Small intestine (tissue), 16 donors: ENCODE measurements at places on chromosomes 5 and 9.

DNA sequence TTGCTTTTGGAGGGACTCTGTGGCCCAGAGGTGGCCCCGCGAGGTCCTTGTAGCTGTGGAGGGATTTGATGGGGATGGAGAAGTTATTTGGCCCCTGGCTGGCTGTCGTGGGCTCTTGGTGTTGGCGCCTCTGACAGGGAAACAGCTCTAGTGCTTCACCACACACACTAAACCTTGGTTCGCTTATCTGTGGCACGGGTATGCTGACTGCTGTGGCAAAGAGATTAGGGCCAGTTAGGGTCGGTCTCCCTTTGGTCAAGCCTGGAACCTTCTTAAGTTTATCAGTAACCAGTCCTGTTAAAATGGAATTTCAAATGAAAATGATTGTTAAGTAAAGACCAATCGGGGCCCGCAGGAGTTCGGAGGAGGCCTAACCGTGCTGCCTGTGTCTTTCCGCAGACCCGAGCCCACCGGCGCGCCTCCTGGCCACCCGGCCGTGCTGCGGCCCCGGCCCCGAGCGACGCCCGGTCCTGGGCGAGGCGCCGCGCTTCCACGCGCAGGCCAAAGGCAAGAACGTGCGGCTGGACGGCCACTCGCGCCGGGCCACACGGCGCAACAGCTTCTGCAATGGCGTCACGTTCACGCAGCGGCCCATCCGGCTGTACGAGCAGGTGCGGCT is 28.4 kb downstream of the NEURL1B start:
- no peaks in the 10 kb centered on the region for H3K27me3 ChIP-seq
- H3K4me1 ChIP-seq, result peaks cover 46% of the 10 kb centered on the region
- H3K27ac ChIP-seq, result no peak overlapping the region
- no peak overlapping the region for H3K4me3 ChIP-seq

GRCh38 chr5:31733371-31733770 is 94.4 kb downstream of the PDZD2 start:
- H3K4me1 ChIP-seq, result no peaks in the 10 kb centered on the region
- H3K27me3 ChIP-seq, result no peaks in the 10 kb centered on the region
- H3K4me3 ChIP-seq, result no peak overlapping the region
- H3K36me3 ChIP-seq, result no peaks in the 10 kb centered on the region

DNA sequence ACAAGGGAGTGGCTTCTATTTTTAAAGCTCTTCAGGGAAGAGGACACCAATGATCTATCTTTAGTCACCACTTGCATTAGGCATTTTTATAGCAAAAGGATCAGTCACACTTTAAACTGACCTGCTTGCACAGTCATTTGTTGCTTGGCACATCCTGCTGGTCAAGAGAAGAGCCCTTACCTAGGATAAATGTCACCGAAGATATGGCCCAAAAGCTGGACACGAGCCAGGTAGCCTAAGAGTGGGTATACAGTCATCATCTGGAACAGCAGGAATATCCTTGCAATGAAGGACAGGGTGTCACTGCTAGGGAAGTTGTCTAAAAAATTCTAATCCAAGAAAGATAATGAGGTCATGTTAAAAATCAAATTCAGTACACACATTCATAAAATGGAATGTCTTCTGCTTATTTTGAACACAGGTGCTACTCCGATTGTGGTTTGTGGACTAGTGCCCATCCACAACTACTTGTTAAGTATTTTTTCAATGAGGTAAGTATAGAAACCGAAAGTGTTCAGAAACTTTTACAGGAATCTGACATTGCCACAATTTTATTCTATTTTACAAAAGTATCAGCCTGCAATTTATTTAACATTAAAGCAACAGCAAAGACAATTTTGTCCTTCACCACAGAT is 78.4 kb downstream of the SLC38A9 start:
- H3K4me3 ChIP-seq, result no peak overlapping the region
- peaks cover 9% of the 10 kb centered on the region for H3K4me1 ChIP-seq
- no peak for DNase-seq
- peak overlapping the region; percentile 4 for H3K27ac ChIP-seq
- H3K27me3 ChIP-seq, result no peaks in the 10 kb centered on the region
- H3K36me3 ChIP-seq, result no peaks in the 10 kb centered on the region

- no peak overlapping the region for H3K4me3 ChIP-seq
- H3K4me1 ChIP-seq, result no peaks in the 10 kb centered on the region
- no peaks in the 10 kb centered on the region for H3K36me3 ChIP-seq
- H3K27me3 ChIP-seq, result no peaks in the 10 kb centered on the region
- no peak for DNase-seq
Measured at GRCh38 chr5:22258139-22258538, 595.0 kb downstream of the CDH12 start.

DNA sequence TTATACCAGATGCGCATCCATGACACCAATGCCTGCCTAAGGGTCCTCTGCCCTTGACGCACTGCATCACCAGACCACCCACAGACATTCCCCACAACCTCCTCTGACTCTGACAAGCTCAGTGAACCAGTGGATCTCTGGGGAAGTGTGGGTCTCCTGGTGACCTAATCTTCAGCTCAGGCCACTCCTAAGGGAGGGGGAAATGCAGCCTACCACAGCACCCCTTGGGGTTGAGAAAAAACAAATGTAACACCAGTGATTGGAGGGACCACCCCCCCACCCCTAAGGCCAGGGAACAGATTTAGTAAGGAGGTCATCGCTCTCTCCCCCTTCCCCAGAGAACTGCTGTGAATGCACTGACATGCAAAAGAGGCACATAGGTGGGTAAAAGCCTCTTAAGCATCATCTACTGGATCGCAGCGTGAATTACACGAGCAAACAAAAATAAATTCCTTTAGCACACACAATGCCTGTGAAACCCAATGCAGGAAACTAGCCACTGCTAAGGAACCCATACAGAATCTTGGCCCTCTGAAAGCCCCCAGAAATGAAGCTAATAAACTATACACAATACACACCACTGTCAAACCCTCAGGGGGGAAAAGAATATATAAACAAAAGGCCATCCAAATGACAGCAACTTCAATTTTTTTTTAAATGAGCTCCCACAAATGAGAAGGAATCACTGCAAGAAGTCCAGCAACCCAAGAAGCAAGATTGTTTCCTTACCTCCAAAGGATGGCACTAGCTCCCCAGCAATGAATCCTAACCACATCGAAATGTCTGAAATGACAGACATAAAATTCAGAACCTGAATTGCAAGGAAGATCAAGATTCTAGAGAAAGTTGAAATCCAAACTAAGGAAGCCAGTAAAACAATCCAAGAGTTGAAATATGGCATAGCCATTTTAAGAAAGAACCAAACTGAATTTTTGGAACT is 513.7 kb upstream of the PTGER4 start:
- no peak overlapping the region for H3K4me3 ChIP-seq
- no peaks in the 10 kb centered on the region for H3K4me1 ChIP-seq
- no peaks in the 10 kb centered on the region for H3K27me3 ChIP-seq
- DNase-seq, result no peak
- H3K36me3 ChIP-seq, result no peaks in the 10 kb centered on the region

- no peak overlapping the region for H3K27ac ChIP-seq
- H3K4me3 ChIP-seq, result no peak overlapping the region
- no peaks in the 10 kb centered on the region for H3K27me3 ChIP-seq
- no peaks in the 10 kb centered on the region for H3K4me1 ChIP-seq
Measured at GRCh38 chr9:131759017-131759647, 19.3 kb upstream of the RAPGEF1 start.

- DNase-seq, result no peak
- no peaks in the 10 kb centered on the region for H3K4me1 ChIP-seq
- no peak overlapping the region for H3K27ac ChIP-seq
- no peaks in the 10 kb centered on the region for H3K27me3 ChIP-seq
Measured at GRCh38 chr9:32606811-32607210, 28.7 kb downstream of the TAF1L start.

- H3K27me3 ChIP-seq, result no peaks in the 10 kb centered on the region
- no peak overlapping the region for H3K4me3 ChIP-seq
- H3K4me1 ChIP-seq, result no peaks in the 10 kb centered on the region
Measured at GRCh38 chr5:147997486-147997885, 66.3 kb upstream of the SPINK5 start.

- no peaks in the 10 kb centered on the region for H3K27me3 ChIP-seq
- H3K4me1 ChIP-seq, result no peaks in the 10 kb centered on the region
- DNase-seq, result no peak
- no peak overlapping the region for H3K27ac ChIP-seq
- no peak overlapping the region for H3K4me3 ChIP-seq
Measured at GRCh38 chr9:98215821-98216220, 23.4 kb upstream of the CORO2A start.

DNA sequence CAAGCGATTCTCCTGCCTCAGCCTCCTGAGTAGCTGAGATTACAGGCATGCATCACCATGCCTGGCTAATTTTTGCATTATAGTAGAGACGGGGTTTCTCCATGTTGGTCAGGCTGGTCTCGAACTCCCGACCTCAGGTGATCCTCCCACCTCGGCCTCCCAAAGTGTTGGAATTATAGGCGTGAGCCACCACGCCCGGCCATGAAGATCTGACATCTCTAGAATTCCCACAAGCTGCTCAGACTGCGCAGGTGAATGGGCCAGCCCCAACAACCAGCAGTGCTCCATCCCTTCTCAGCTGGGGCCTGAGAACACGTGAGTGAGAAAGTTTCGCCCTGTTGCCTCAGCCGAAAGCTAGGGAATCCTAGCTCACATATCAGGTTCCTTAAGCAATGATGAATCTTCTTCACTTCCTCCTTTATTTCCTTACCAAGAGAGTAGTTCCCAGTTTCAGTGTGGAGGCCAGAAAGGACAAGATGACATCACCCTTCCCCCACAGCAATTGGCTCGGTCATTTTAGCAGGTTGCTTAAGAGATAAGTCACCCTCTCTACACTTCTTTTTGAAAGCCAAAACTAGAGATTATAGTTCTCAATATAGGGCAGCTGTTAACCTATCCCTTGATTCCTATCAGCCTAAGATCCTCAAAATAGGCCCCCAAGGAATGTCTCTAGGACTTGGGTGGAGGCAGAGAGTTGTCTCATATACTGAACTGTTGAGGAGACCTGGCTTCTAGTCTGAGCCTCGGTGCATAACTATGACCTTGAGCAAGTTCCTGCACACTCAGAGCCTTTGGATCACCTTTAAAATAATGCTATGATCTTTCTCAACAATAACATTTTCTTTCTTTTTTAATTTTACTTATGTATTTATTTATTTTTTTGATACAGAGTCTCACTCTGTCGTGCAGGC is 23.9 kb upstream of the PPP2CA start:
- H3K36me3 ChIP-seq, result no peaks in the 10 kb centered on the region
- no peak overlapping the region for H3K4me3 ChIP-seq
- no peak overlapping the region for H3K27ac ChIP-seq
- no peaks in the 10 kb centered on the region for H3K27me3 ChIP-seq
- no peak for DNase-seq

DNA sequence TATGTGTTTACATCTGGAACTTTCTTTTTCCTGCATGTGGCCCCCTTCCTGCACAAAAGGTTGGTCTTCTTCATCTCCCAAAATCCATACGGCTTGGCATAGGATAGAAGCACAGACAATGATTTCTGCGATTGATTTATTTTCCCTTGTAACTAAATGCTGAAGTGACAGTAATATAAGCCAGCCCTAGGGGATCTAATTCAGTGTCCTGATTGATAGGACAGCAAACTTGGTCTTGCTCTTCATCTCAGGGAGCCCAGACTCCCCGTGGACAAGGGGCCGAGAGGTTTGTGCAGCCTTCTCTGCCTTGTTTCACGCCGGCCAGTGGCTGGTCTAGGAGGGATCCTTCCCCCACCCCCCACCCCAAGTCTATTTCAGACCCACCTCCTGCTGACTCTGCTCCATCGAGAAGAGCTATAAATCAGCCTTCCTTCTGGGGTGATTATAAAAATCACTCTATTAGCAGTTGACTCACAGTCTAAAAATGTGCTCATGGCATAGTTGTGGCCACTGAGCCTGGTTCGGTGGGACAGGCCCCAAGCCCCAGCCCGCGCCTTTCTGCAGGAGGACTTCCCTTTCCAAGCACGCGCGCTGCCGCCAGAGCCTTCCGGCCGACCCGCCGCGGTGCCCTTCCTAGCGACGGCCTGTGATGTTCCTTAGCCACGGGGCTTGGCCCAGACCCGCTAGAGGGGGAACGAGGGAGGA is 89.8 kb upstream of the COL5A1 start:
- H3K4me3 ChIP-seq, result no peak overlapping the region
- H3K27ac ChIP-seq, result no peak overlapping the region
- no peaks in the 10 kb centered on the region for H3K27me3 ChIP-seq
- no peaks in the 10 kb centered on the region for H3K36me3 ChIP-seq
- no peaks in the 10 kb centered on the region for H3K4me1 ChIP-seq

- H3K36me3 ChIP-seq, result no peaks in the 10 kb centered on the region
- no peak for DNase-seq
- H3K27me3 ChIP-seq, result no peaks in the 10 kb centered on the region
- no peak overlapping the region for H3K27ac ChIP-seq
- H3K4me1 ChIP-seq, result no peaks in the 10 kb centered on the region
- no peak overlapping the region for H3K4me3 ChIP-seq
Measured at GRCh38 chr5:4204276-4205141, 608.9 kb downstream of the IRX1 start.

- H3K27me3 ChIP-seq, result peaks cover 15% of the 10 kb centered on the region
- no peaks in the 10 kb centered on the region for H3K4me1 ChIP-seq
- H3K36me3 ChIP-seq, result no peaks in the 10 kb centered on the region
- no peak for DNase-seq
- H3K27ac ChIP-seq, result no peak overlapping the region
Measured at GRCh38 chr5:116830079-116830478, 255.5 kb upstream of the SEMA6A start.

DNA sequence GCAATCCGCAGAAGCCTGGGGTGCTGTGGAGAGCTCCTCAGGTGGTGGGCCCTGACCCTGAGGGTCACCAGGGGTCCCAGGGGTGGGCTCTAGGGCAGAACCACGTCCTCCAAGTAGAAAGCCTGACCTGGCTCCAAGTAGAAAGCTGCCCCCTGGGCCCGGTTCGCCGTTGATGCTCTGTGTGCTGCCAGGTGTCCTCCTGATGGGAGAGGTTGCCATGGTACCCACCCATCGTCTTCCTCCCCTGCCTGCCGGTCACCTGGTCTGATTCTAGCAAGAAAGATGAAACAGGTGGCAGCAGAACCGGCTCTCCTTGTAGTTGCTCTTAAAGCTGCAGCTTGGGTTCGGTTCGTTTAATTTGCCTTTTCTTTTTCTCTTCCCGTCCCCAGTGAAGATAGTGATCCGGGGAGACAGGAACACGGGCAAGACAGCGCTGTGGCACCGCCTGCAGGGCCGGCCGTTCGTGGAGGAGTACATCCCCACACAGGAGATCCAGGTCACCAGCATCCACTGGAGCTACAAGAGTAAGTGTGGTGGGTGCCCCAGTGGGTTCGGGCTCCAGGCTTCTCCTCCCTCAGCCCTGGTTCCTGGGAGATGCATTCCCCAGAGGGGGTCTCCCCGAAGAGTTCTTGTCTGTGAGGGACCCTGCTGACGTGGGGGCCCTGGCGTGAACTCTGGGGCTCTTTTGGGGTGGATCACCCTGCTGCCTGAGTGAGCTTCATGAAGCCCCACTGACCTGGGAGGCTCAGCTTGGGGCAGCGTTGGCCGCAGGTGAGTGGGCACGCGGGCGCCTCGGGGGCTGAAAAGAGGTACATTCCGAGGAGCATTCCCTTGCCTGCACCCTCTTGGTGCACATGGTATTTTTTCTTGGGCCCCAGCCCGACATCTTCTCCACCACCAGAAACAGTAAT is 15.6 kb downstream of the RABL6 start:
- H3K4me3 ChIP-seq, result no peak overlapping the region
- no peak for DNase-seq
- no peak overlapping the region for H3K27ac ChIP-seq
- H3K27me3 ChIP-seq, result no peaks in the 10 kb centered on the region
- peaks cover 2% of the 10 kb centered on the region for H3K36me3 ChIP-seq

- DNase-seq, result no peak
- H3K4me3 ChIP-seq, result no peak overlapping the region
- H3K4me1 ChIP-seq, result no peaks in the 10 kb centered on the region
- no peaks in the 10 kb centered on the region for H3K36me3 ChIP-seq
- H3K27ac ChIP-seq, result no peak overlapping the region
Measured at GRCh38 chr5:168123631-168124528, 167.6 kb upstream of the WWC1 start.
